ENCODE measurements at places on chromosomes 16 and 17. TPM values are rescaled to one million over a fixed set of nuclear protein-coding genes. Genes with fewer than 3 reads are reported as not detected.
A peak's percentile ranks its signal among the peaks of the same experiment; 100 is the strongest.

DNA sequence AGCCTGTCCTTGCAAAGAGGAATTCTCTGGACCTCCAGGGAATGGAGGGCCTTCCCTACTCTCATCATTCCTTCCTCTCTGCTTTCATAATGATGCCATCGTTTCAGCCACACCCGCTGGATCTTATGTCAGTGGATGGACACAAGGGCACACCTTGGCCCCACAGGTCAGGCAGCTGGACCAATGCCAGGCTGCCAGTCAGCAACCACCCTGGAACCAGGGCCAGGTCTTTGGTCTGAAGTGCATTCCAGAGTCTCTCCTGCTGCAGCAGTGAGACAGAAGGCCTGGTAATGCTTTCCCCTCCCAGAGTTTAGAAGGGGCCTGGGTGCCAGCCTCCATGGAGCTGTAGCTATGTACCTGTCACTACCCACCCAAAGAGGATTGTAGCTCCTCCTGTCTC, 7.4 kb downstream of the C1QL1 start:
- no peak for DNase-seq

DNA sequence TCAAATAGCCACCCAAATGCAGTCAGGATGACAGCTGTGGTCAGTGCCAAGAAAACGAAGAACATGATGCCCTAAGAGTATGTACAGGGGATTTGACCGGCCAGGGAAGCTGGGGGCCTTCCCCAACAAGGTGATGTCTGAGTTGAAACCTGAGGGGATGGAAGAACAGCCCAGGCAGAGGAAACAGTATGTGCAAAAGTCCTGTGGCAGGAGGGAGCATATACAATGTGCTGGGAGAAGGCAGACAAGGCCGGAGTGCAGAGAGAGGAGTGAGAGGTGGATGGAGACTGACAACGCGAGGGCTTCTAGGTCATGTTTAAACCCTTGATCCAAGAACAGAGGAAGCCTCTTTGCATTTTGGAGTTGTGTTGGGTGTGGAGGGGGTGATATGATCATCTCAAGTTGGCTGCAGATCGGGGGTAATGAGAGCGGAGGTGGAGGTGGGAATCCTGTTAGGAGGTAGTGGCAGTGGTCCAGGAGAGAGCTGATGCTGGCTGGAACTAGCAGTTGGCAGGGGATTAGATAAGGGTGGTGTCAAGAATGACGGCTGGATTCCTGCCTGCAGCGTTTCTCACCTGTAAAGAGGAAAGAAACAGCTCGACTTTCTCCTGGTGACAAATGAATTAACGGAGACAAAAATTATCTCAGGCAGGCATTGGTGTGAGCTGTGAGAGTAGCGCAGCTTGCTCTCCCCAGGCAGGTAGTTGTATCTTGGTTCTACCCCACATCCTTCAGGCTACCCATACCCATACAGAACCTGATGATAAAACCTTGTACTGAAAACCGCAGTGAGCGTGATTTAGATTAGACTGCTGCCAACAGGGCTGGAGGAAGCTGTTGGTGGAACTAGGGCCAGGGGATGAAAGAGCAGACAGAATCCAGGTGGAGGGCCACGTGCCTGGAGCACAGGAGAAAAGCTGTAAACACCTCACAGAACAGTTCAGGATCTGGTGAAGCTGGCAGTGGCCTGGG, 37.2 kb upstream of the NGFR start:
- no peak for DNase-seq

DNA sequence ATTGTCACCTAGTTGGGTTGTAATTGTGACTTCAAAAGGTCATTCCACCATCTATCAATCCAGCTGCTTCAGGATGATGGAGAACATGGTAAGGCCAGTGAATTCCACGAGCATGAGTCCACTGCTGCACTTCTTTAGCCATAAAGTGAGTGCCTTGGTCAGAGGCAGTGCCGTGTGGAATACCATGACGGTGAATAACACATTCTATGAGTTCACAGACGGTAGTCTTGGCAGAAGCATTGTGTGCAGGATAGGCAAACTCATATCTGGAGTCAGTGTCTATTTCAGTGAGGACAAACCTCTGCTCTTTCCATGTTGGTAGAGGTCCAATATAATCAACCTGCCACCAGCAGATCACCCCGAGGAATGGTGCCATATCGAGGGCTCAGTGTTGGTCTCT, 650.9 kb downstream of the KCNJ2 start:
- DNase-seq: no peak

GRCh38 chr17:14305785-14306496, 5.1 kb downstream of the HS3ST3B1 start:
- DNase-seq: no peak

DNA sequence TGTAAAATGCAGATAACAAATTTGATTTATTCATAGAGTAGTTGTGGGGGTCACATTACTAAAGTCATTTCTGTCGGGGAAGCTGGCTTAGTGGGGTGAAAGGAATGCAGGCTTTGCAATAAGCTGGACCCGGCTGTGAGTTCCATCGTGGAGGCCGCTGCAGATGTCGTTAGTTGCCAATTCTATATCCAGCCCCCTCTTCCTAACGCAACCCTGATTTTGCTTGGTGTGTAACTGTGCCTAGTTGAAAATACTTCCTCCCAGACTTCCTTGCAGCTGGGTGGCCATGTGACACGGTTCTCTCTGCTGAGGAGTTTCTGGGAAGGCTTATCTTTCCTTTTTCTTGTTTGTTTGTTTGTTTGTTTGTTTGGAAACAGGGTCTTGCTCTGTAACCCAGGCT, 4.5 kb downstream of the MFSD6L start:
- DNase-seq: no peak

GRCh38 chr16:23608194-23608593, 12.1 kb upstream of the NDUFAB1 start:
- DNase-seq: no peak

DNA sequence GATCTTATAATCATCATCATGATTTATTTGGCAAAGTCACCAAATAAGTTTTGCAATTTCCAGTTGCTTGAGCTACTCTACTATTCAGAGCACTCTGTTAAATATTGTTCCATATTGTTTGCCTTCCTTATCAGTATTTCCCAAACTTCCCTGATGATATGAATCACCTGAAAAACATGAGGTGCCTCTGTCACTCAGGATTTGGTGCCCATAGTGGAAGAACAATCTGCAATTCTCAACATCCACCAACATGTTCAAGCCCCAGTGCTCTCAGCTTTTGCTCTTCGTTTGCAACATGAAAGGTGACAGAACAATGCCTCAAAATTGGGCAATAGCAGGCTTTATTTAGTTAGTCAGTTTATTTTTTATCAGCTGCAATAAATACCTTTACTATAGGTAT, 28.6 kb upstream of the WSB1 start:
- DNase-seq: no peak

GRCh38 chr17:82230609-82231311, 1.9 kb downstream of the SLC16A3 start:
- peak; percentile 66 for DNase-seq

DNA sequence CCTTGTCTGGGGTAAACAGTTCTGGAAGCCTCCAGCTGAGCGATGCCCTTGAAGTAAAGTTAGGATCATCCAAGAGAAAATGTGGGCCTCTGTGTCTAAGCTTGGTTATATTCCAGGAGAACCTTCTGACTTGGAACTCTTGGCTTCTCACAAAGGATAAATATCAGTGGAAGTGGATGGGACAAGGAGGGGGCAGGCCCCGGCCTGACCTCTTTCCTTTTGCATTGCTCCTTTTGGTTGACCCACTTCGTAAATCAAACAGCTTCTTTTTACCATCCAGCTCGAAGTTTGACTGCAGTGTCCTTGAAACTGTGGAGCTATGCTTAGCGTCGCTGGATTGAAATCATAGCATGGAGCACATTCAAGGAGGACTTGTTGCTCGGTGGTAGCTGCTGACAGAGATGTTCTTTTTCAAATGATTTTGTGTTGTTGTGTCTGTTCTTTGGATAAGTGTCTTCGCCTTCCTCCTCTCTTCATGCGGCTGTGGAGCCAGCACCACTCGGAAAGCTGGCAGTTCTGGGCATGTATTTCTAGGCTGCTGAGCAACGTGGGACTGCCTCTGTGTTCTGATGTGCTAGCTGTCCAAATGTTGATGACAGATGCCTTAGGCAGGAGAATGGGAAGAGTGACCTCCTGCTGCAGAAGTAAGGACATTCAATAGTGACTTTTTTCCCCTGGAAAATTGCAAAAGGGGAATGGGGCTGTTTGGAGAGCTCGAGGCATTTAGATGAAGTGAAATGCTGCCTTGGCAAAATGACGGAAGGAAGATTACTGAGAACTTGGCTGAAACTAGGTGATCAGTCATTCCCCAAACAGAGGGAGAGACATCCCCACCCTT, 4.5 kb downstream of the MINK1 start:
- DNase-seq: no peak

TPSG1 gene
- not detected for total RNA-seq

ARL17A gene
- total RNA-seq: 23.4 TPM

TP53TG3E gene
- total RNA-seq: not detected

CA5A gene
- not detected for total RNA-seq
